ENCODE measurements at places on chromosomes 3 and 15.

DNA sequence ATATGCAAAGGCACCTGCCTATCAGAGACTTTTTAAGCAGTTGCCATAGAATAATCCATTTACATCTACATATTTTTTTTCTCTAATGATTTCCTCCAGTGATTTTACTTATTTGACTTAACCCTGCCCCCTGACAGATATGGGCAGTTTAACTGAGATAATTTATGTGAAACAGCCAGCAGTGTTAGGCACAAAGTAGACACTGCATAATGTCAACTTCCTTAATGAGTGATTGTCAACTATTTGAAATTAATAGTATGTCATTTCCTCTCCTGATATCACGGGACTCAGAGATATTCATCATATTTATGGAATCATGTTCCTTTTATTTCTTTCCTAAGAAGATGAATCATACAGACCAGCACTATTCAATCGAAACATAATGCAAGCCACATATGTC, 179.9 kb upstream of the ATP10A start:
- DNase-seq: no peak

DNA sequence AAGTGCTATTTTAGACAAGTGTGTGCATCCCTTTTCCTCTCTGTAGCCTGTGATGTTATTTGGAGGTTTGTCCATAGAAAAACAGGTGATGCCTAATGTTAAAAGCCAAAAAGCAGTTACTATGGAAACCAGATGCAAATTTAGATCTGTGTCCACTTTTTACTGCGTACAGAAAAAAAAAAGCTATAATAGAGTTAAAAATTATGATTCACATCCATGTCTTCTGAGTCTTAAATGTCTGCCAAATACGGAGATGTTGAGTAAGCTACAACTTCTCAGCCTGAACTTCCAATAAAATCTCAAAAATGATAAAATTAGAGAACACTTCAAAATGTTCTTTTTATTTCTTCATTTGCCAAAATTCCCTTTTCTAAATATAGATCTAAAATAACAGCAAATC, 74.2 kb upstream of the GAP43 start:
- DNase-seq: no peak

DNA sequence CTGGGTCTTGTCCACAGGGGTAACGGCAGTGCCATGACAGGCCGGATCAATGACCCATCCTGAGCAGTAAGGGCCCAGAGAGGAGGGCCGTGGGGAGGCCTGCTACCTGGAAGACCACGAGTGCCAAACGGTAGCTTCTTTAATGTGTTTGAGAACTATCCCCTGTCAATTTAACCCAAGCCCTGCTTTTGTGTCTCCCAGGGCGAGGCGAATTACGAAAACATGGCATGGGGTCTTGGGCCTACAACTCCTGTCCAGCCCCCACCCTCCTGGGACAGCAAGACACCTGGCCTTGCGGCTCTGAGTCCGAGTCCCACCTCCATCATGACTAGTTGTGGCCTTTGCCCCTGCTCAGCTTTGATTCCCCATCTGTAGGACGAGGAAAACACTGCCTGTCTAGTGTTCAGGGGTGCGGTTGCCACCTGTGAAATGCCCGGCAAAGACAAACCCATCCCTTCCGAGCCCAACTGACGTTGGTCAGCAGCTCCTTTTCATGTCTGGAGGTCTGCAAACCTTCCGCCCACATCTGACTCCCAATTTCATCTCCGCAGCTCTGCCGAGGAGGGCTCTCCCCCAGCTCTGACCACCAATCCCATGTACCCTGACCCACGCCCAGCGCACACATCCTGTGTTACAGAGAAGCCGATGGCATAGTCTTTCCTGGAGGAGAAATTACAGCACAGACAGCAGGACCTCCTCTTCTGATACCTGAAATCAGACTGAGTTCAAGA, 28.9 kb upstream of the SNRPA1 start:
- DNase-seq: no peak

DNA sequence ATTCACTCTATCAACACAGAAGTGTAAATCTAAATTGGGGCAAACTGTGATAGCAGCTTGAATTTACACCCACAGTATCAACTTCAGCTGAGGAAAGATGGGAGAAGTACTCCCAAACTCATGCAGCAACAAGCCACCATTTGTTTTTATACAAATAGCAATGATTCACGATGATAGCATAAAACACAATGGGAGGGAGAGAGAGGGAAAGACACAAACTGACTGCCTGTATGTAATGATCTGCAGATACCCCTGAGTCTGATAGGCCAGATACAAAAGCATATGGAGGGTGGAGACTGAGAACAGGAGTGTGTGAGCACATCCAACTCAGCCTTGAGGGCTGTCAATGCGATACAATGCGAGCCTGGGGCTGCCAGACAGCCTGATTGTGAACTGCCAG, 79.2 kb downstream of the CNTN3 start:
- no peak for DNase-seq

GRCh38 chr3:36678216-36679013, 85.9 kb downstream of the DCLK3 start:
- DNase-seq: no peak

DNA sequence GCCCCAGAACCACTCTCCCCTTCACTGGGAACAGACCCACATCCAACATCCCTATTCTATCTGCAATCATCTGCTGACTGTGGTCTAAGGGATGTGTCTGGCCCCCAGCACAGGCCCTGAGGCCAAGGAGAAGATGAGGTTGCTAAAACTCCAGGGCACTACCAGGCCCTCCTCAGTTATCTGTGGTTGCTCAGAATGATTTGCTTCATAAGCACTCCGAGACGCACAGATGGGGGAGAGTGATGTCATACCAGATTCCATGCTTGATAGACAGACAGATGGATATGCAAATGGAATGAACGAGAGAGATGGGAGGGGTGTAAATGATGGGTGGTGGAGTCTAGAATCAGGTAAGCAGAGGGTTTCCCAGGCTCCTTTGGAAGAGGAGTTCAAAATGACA, 57.8 kb downstream of the CEMIP start:
- no peak for DNase-seq
